HL-60 (cell line): ENCODE measurements at places on chromosomes 13 and 19.

- DNase-seq, result no peak
Observed at GRCh38 chr13:74895042-74895796, 586.8 kb downstream of the TBC1D4 start.

DNA sequence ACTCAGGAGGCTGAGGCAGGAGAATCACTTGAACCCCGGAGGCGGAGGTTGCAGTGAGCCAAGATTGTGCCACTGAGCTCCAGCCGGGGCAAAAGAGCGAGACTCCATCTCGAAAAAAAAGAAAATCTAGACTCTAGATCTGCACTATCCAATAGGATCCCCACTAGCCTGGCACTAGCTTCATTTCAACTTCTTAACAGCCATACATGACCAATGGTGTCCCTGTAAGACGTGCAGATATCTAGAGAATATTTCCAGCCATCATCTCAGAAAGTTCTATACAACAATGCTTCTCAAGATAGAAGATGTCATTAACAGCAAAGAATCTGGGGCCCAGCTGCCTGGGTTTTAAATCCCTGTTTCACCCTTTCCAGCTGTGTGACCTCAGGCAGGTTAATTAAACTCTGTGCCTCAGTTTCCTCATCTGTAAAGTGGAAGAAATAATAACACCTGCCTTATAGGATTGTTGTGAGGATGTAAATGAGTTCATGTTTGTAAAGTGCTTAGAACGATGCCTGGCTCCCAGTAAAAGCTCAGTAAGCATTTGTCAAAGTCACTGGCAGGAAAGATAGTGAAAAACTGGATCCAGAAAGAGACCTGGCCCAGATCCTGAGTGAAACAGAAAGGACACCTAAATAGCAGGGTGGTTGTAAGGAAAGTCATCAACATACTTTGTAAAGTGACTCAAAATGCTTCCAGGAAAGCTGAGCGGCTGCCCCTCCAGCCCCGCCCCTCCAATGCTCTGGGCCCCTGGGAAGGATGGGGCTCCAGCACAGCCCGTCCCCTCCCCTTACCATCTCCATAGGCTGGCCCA lies 13.5 kb downstream of the WIZ start:
- no peak for DNase-seq

DNA sequence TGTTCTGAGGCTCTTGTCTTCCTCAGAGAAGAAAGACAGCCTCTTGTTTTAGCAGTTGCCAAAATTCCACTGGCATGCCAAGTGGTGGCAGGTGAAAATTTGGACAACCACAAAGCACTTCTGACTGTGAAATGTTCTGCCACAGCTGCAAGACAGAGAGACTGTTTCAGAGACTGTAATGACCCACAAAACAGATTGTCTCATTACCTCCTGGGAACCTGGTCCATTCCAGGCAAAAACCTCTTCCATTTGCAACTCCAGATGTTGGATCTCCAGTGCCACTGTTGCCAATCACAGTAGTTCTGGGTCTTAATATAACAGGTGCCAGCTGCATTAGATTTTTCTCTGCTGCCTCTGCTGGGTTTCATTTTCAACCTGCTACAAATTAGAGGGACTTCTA lies 911.5 kb downstream of the UQCRFS1 start:
- no peak for DNase-seq

- DNase-seq, result peak; percentile 89
Observed at GRCh38 chr19:12676384-12676792, 5.3 kb downstream of the DHPS start.

DNA sequence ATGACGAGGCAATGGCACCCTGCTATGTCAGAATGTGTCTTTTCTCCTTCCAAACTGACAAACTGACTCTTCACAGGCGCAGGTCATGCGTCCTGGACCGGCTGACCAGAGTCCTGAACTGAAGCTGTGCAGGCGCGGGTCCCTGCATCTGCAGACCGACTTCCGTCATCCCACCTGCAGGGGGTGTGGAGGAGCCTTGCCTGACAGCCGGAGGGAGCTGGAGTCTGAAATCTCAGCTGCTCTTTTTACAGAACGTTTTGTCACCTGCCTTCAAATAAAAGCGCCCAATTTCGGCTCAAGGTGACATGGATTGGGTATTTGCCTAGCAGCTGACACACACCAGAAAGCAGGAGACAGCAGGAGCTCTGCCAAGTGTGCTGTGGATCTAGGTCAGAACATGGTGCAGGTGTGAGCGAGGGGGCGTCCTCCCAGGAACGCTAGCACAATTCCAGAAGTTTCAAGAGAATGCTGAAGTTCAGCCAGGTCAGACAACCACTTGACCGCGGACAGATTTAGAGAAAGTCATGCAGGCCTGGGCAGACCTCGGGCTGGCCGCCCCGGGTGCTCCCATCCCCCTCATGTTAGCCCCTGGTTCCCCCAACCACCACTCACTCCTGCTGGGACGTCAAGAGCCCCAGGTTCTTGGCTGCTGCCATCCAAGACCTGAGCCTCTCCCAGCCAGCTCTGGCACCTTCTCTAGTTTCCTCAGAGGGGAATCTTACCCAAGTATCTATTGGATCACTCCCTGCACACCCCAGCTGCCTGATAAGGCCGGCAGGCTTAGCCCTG lies 32.8 kb downstream of the ELL start:
- no peak for DNase-seq

- DNase-seq, result no peak
Observed at GRCh38 chr19:58374200-58374599, 6.6 kb downstream of the ZNF837 start.

- no peak for DNase-seq
Observed at GRCh38 chr13:81207231-81207630, 866.3 kb upstream of the SPRY2 start.

DNA sequence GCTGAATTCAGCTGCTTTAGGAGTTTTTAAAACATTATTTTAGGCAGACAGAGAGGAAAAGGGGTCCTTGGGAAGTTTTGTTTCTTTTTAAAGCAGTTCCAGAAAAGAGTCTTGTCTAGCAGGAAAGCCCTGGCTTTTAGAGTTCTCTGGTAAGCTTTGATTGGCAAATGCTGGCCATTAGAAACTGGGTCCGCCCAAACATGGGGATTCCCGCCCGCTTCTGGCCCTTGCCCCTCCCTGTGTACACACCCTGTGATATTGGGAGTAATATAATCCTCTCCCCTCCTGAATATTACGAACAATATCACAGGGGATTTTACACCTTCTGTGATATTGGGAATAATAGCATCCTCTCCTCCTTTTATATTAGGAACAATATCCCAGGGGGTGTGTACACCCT lies 58.9 kb downstream of the ERICH4 start:
- DNase-seq, result no peak

GRCh38 chr13:83498045-83498444 lies 384.2 kb downstream of the SLITRK1 start:
- DNase-seq, result no peak

DNA sequence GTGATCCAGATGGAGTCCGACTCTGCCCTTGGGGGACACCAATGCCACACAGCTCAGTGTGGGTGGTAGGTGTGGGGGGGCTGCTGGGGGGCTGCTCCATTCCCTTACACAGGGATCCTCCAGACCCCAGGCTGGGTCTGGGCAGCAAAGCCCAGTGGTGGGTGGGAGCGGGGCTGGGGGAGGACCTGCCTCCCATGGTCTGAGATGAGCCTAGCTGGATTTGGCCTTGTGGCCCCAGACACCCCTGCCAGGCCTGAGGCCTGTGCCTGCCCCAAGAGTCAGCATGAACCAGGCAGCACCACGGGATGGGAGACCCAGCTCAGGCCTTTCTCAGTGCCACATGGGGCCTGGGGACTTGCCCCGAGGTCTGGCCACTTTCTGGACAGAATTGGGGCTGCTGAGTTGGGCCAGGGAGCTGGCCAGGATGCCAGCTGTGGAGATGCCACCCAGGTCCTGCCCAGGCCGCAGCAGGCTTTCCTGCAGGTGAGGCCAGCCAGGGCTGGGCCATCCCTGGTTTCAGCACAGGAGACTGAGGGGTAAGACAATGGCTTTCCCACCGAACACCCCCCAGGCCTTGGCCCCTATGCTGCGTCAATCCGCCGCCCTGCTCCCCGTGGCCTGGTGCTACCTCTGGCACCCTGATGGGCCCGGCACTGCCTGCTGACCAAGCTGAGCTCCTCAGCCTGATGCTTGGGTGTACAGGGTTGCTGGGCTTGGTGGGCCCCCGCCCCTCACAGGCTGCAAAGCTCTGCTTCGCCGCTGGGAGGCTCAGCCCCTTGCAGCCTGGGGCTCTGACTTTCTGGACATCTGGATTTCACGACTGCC lies 24.2 kb downstream of the CEBPG start:
- DNase-seq, result no peak

DNA sequence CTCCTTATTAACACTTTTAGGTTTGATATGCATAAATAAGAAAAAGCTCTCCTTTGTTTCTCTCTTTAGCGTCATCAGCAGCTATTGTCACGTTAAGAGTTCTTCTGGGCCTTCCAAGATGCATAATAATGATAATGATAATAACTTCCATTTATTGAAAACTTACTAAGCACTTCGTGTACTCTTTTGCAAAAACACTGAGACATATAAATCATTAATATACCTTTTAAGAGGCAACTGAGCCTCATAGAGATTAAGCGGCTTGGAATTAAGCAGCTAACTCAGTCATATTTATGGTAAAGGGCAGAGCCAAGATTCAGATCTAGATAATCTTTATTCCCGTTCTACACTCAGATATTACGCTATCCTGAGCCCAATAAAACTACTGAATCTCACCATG lies 1105.1 kb downstream of the OLFM4 start:
- DNase-seq, result no peak

- DNase-seq, result peak; percentile 85
Observed at GRCh38 chr19:58009666-58010301, 7.2 kb upstream of the ZNF606 start.

DNA sequence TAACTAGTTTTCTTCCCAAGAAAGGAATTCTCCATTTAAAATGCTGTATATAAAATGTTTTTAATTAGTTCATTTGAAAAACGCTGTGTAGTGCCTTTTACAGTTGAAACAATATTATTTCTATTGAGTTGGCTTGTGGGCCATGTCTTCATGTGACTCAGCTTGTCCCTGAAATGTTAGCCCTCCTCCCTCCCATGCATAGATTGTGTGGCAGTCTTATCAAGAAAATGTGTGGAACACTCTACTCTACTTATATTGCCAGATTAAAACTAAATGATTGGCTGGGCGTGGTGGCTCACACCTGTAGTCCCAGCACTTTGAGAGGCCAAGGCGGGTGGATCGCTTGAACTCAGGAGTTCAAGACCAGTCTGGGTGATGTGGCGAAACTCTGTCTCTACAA lies 33.4 kb downstream of the TFDP1 start:
- DNase-seq, result no peak

- no peak for DNase-seq
Observed at GRCh38 chr13:26376430-26376829, 122.5 kb downstream of the CDK8 start.

DNA sequence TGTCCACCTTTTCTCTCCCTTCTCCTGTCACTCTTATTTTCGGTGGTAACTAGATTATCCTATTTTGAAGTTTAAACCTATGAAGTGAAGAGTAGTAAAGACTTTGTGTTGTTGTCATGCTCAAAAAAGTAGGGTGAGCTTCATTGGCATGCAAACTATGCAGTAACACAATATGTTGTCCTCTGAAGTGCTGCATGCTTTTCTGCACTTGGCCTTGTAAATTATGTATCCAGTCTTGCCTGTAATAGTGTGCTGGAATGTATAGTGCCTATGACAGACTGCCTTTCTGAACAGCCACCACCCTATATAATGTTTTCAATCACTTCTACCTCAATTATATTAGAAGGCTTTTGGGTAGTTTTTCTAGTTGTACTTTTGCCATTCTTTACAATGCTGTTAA lies 1198.2 kb upstream of the PCDH20 start:
- DNase-seq, result no peak

GRCh38 chr19:52602941-52603340 lies 32.9 kb downstream of the ZNF701 start:
- DNase-seq, result no peak

GRCh38 chr13:98452851-98453843 lies 123.8 kb downstream of the STK24 start:
- DNase-seq, result no peak

DNA sequence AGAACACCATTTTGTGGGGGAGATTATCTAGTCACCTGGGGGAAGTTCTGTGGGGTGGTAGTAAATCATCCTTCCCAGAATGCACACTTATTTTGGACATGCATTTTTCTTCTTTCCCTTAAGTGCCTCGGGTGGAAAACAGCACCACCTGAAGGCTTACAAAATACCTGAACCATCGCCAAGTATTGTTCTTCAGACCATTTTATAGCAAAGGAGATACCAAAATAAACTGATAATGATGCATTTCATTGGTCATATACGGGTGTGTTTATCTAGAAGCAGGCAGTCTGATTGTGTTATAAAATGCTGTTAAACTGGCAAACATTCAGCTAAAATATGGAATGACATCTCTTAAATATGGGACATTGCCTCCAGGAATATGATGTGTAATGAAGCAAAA lies 1034.7 kb downstream of the SLITRK1 start:
- DNase-seq, result no peak

DNA sequence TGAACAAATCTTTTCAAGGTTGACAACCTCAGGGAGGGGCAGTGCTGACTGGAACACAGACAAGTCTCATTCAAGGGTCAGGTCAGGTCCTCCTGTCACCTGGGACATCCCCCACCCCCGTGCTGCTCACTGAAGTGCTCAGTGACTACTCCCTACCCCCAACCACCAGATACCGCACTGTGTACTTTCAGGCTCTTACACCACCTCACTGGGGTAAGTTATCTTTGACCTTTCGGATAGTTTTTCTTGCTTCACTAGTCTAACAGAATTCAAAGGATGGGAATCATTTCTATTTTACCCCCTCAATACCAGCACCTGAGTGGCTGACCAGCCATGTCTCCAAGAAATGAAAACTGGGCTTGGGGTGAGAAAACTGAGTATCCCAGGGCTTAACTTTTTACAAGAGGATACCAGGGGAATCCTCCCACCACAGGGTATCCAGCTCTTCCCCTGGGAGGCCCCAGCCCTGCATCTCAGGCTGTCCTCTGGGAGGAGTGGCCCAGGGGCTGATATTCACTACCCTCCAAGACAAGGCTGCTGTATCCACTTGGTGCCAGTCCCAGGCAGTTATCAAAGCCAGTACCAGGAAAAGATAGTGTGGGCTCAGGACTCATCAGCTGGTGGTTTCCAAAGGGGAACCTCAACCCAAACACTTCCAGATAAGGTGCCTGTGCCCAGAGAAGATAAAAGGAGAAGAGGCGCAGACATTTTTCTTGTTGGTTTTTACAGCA lies 2.1 kb downstream of the ZNF563 start:
- no peak for DNase-seq

DNA sequence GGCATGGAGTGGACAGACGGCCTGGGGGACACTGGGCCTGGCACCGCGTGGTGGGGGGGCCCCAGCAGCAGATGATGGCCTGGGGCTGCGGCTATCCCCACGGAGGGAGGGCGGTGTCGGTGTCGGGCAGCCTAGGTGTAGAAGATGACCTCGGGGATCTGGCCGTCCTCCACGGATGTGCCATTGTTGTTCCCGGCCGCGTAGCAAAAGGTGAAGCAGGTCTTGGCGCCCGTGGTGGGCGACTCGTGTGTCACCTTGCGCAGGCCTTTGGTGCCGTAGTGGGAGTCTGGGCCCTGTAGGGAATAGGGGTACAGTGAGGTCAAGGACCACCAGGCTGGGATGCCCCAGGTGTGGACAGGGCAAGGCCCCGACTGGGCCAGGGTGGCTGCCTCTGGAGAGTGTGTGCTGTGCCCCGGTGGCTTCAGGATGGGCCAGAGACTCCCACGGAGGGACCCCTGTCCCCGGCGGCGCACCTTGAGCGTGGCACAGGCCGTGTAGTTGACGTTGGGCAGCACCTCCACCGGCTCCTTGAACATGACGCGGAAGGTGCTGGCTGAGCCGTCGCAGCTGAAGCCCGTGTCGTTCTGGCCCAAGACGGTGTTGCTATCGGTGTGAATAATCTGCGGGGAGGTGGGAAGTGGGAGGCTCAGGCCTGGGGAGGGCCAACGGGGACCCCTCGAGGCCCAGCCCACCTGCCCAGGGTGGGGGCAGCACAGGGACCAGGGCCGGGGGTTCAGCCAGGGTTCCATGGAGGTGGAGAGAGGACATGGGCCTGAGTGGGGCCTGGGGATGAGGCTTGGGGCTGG lies 29.0 kb downstream of the BTBD2 start:
- DNase-seq, result no peak
